ENCODE measurements at places on chromosomes 7 and 10.

GRCh38 chr10:28139138-28139537 is 140.3 kb upstream of the ODAD2 start:
- no peak for DNase-seq

DNA sequence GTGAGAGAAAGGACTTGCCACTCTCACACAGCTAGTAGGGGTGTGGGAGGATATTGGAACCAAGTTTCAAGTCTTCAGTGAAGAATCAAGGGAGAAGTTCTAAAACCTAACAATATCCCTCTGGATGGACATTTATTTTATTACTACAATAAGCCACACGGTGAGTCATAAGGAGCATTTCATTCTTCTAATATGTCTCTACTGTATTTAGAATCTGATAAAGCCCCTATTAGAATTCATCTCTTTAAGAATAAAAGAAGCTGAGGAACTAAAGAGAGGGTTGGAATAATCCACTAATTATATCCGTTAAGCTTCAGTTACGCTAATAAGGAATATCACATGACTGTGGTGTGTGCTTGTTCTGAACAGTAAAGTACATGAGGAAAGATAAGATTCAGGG is 40.9 kb upstream of the ATRNL1 start:
- DNase-seq, result no peak

DNA sequence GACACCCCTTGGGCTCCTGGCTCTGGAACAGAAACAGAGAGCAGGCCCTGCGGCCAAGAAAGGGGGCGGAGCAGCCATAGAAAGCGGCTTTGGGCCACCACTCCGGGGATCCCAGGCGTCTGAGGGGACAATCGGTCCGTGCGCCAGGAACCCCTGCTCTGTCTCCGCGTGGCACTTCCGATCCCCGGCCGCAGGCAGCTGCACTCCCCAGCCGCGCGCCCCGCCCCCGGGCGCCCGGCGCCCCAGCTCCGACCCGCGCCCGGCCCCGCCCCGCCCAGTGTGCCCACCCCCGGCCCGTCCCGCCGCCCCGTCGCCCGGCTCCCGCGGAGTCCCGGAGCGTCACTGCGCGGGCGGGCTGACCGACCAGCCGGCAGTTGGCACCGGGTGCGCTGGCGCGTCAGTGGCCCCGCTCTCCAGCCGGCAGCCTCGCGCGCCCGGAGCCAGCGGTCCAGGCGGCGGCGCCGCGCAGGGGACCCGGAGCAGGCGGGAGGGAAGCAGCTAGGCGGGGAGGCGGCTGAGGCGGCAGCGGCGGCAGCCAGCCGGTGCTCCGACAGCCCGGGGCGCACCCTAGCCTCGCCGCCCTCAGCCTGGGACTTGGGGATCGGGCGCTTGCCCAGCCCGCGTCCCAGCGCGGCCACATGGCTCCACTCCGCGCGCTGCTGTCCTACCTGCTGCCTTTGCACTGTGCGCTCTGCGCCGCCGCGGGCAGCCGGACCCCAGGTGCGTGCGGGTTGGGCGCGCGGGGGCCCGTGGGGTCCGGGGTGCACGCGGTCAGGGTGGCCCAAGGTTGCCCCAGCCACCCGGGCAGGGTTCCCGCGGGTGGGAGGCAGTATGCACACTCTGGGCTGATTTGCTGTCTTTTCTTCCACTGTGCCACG is at the start of gene ADAMTS14:
TSS of gene ADAMTS14 (plus strand) at position 342 of the 878 bp plus-strand sequence. CDS start at position 639, 297 bp downstream.
- DNase-seq, result no peak

DNA sequence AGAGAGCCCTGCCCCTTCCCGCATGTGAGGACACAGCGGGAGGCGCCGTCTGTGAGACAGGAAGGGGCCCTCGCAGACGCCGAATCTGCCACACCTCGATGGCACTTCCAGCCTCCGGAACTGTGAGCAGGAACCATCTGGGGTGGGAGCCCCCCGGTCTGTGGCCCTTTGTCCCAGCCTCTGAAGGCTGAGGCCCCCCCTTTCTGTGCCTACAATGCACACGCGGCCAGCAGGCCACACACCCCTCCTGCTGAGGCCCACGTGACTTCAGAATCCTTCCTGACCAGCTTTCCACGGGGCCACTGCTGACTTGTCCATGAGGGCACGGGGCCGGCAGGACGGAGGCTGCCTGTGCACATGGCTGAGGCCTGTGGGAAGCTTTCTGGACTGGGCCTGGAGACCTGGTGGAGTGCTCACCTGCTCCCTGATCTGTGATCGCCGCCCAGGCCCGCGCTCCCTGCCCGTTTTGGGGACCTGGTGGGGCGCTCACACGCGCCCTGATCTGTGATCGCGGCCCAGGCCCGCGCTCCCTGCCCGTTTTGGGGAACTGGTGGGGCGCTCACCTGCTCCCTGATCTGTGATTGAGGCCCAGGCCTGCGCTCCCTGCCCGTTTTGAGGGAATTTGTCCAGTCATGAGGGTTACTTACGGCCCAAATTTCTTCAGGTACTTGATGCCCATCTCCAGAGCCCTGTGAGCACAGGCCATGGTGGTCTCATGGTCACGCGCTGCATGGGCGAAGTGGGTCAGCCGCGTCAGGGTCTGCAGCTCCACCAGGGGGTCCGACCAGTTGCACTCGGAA is 34.3 kb downstream of the CFAP46 start:
- DNase-seq, result no peak

DNA sequence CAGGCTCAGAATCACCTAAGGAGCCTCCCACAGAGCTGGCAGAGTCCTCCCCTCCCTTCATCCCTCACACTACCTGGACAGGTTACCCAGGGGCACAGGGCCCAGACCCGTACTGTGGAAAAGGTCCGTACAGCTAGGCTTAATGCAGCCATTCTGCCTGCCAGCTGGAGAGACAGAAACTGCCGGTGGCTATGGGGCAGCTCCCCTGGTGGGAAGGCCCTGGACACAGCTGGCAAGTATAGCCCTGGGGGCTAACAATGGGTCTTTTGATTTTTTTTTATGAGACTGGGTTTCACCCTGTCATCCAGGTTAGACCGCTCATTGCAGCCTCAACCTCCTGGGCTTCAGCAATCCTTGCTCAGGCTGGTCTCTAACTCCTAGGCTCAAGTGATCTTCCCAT is 68.3 kb downstream of the GNA12 start:
- no peak for DNase-seq

GRCh38 chr10:127154831-127155620 is 41.4 kb downstream of the INSYN2A start:
- DNase-seq, result no peak

- no peak for DNase-seq
Observed at GRCh38 chr10:119703903-119704508, 21.8 kb upstream of the INPP5F start.

- DNase-seq, result no peak
Observed at GRCh38 chr7:116342125-116342524, 131.8 kb downstream of the TES start.

DNA sequence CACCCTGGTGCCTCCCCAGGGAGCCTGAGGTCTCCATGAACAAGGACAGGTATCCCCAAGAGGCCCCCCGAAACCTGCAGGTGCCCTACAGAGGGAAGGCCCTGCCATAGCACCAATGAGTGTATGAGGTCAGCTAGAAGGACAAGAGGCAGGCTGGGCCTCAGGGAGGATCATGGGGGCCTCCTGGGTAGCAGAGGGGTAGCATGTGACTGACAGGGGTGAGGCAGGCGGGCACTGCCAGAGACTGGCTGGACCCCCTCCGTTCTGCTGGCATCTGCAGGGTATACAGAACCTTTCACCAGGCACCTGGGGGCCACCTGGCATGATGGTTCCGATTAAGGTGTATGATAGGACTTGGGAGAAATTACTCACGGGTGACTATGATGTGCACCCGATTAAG is 79.2 kb upstream of the KCTD7 start:
- DNase-seq, result no peak

GRCh38 chr10:102624094-102624493 is 20.2 kb upstream of the TRIM8 start:
- DNase-seq, result no peak

GRCh38 chr10:43965918-43966570 is 317.4 kb upstream of the ZNF32 start:
- no peak for DNase-seq

- DNase-seq, result no peak
Observed at GRCh38 chr10:70508912-70509756, 30.6 kb downstream of the PALD1 start.

DNA sequence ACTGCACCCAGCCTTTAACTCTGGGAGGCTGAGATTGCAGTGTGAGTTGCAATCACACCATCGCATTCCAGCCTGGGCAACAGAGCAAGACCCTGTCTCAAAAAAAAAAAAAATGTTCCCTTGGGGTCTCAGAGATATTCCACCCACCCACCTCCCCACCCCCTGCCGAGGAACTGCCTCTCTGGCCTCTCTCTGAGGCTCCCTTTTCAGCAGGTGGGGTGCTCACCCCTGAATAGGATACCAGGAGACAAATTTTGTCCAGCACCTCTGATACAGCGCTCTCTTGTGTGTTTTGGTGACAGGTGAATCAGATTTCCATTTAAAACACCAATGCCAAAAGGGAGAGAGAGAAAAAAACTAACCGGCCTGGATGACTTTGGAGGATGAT is 92.6 kb upstream of the KIF5B start:
- no peak for DNase-seq

GRCh38 chr10:3069876-3070275 is 2.5 kb downstream of the PFKP start:
- no peak for DNase-seq

DNA sequence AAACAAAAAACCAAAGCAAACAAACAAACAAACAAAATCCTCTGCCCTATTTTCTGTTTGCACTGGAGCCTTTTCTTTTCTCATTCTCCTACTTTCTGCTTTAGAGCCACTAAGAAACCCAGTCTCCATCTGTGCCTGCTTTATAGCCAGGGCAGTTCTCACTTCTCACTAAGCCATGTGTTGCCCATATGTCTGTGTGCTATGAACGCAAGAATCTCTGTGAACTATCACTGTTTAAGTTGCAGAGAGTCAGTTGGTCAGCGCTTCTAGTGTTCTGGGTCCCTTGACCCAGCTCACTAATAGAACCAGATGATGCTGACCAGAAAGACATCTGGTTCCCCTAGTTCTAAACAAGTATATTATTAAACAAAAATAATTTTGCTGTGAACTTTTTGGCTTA is 81.4 kb downstream of the FAM185A start:
- no peak for DNase-seq

- DNase-seq, result no peak
Observed at GRCh38 chr10:131825960-131826650, 74.7 kb upstream of the PPP2R2D start.

DNA sequence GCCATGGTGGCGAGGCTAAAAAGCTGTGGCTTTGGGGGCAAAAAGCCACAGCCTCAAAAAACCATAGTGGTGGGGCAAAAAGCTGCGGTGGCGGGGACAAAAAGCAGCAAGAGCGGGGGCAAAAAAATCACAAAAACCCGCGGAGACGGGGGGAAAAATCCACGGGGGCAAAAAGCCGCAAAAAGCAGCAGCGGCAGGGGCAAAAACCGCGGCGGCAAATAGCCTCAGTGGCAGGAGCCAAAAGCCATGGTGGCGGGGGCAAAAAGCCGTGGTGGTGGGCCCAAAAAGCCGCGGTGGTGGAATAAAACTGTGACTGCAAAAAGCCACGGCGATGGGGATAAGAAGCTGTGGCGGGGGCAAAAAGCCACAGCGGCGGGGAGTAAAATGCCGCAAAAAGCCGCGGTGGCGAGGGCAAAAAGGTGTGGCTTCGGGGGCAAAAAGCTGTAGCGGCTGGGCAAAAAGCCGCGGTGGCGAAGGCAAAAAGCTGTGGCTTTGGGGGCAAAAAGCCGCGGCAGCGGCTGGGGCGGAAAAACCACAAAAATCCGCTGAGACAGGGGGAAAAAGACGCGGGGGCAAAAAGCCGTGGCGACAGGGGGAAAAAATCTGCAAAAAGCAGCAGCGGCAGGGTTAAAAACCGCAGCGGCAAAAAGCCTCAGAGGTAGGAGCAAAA is 526.6 kb downstream of the ZNF33B start:
- no peak for DNase-seq

DNA sequence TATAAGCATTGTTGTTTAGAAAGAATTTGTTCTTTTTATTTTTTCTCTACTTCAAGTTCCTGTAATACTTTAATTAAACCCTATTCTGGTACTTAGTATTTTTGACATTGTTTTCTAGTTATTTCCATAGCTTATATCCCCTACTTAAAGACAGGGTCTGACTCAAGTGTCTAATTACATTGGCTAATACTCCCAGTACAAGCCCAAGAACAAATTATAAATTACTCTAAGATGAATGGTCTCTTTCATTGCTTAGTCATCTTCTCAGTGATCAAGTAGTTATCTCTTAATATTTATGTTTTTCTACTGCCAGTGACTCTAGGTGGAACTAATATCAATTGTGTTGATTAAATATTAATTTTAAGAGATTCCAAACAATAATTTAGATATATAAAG is 21.6 kb downstream of the AHR start:
- DNase-seq, result no peak

GRCh38 chr7:111872450-111873325 is 310.4 kb upstream of the IMMP2L start:
- DNase-seq, result no peak

GRCh38 chr10:50410066-50410811 is 158.9 kb upstream of the ASAH2 start:
- DNase-seq, result no peak

GRCh38 chr10:14583967-14584366 is 190.7 kb downstream of the FAM107B start:
- DNase-seq, result no peak

GRCh38 chr10:50990568-50991455 is 83.5 kb upstream of the PRKG1 start:
- DNase-seq, result no peak

DNA sequence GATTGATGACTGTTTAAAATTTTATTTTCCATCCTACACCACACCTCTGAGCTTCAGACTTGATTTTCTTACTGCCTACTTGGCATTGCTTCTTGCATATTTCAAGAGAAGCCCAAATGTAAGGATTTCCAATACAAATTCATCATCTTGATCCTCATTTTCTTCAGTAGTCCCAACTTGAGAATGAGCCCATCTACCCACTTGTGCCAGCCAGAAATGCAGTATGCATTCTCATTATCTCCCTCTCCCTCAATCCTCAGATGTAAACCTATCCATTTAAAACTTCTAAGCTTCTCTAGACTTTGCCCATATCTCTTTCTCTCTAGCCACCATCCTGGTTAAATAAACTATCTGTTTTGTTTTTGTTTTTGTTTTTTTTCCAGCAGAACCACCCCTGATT is 22.4 kb upstream of the EGFR start:
- DNase-seq, result no peak

- DNase-seq, result no peak
Observed at GRCh38 chr7:102460467-102460866, 4.2 kb downstream of the ALKBH4 start.
